ENCODE measurements at places on chromosomes 11 and 22.

DNA sequence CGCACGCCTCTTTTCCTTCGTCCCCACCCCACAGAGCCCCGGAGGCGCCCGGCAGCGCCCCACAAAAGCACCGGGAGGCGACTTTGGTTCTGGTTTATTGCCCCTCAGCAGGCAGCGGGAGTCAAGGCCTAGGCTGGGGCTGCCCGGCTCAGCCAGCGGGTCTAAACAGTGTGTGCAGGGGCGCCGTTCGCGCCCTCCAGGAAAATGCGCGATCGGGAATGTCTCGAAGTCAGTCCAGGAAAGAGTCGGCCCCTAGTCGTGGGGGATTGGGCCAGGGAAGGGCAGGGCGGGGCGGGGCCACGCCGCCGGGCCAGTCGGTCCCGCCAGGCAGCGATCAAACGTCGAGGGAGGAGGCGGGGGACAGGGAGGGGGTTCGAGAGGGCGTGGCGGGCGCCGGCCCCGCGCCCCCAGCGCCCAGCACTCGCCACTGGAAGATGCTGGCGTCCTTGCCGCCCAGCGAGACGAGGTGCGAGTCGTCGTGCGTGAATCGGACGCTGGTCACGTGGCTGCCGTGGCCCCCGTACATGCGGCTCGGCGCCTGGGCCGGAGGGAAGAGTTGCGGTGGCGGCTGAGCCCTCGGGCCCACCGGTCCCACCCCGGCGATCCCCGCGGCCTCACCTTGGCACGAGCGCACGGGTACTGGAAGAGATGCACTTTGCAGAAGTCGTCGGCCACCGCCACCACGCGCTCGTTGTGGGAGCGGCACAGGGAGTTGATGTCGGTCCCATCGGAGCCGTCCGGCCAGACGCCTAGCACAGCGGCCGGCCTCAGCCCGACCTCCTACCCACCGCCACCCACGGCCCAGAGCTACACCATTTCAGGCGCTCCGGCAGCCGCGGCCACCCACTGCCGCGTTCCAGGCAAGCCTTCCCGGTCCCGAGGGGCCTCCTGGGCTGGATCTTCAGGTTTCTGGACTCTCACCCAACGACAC lies 741 bp upstream of the MTA2 start:
- no peak for DNase-seq

DNA sequence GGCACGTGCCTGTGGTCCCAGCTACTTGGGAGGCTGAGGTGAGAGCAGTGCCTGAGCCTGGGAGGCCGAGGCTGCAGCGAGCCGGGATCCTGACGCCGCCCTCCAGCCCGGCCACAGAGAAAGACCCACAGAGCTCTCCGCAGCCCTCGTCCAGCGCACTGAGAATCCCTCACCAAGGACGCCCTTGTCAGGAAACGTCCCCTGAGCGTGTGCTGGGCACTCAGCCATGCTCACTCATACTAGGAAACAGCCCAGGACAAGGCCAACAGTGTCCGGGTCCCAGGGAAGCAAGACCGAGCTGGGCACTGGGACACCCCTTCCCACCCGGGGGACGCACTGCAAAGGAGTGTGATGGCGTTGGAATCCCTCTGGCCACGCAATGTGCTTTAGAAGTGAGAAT lies 14.5 kb downstream of the DEAF1 start:
- no peak for DNase-seq

- no peak for DNase-seq
Observed at GRCh38 chr22:36201630-36202319, at the start of gene APOL4. Gene APOL4, minus strand, starts transcription at chr22:36201809. Its CDS starts 75 bp downstream, at chr22:36201734.

- DNase-seq: no peak
Observed at GRCh38 chr11:66547662-66548009, 933 bp downstream of the ACTN3 start.

GRCh38 chr22:36413022-36413775 lies 25.4 kb upstream of the MYH9 start:
- no peak for DNase-seq

DNA sequence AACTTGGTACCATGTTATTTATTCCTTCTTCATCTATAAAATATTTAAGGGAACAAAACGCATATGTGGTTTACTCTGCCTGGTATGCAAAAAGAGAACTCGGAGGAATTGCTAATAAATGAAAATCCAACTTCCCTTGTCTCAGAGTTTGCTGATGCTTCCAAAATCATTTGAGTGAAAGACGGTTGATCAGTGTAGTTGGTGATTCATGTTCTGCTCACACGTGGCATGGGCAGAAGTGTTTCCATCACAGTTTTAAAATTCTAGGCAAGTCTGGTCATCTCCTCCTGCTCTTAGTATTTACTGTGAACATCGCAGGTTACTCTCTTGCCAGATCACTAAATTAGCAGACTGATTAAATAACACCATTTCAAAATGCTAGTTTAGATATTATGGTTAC lies 11.9 kb upstream of the PARVB start:
- DNase-seq: no peak

DNA sequence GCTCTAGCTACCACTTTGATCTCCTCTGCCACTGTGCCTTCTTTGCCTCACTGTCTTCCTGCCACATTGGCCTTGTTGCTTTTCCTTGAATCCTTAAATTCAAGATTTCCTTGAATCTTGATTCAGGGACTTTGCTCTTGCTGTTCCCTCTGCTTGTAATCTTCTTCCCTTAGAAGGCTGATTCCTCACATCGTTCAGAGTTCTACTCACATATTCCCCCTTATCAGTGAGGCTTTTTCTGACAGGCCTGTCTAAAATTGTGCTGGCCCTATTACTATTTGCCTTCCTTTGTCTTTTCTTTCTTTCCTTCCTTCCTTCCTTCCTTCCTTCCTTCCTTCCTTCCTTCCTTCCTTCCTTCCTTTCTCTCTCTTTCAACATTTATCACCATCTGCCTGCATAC lies 206.9 kb upstream of the CCDC90B start:
- no peak for DNase-seq

DNA sequence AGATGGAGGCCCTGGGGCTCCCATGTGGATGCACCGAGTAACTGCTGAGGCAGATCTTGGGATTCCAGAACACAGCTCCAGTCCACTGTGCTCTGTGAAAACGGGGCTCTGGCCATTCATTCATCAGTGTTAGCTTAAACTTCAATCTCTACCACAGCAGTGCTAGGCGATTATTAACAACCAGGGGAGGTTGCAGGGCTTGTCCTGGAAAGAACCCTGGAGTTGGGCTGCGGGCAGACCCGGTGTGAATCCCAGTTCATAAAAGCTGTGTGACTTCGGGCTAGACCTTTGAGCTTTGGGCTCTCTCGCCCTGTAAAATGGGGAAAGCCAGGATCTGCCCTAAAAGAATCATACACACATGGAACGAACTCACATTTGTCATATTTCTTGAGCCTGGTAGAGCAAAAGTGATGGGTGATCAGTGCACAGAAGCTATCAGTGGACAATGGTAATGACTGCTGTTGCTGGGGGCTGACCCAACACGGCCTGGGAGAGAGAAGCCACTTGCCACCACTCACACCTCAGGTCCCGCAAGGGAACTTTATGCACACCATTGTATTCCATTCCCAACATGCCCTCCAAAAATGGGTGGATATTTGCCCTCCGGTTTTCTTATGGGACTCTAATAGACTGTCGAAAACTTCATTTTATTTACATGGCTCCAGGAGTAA lies 15.6 kb upstream of the CRYBB3 start:
- no peak for DNase-seq

- no peak for DNase-seq
Observed at GRCh38 chr11:130909650-130910049, 6.6 kb downstream of the SNX19 start.
